T-cell (primary cell): ENCODE measurements at places on chromosomes 3 and 15. TPM values are rescaled to one million over a fixed set of nuclear protein-coding genes. Genes with fewer than 3 reads are reported as not detected.
A peak's percentile ranks its signal among the peaks of the same experiment; 100 is the strongest.

PLCB2 gene
- 250 TPM for total RNA-seq

PEX5L gene
- not detected for total RNA-seq

ANKRD63 gene
- total RNA-seq = 0.38 TPM

DNA sequence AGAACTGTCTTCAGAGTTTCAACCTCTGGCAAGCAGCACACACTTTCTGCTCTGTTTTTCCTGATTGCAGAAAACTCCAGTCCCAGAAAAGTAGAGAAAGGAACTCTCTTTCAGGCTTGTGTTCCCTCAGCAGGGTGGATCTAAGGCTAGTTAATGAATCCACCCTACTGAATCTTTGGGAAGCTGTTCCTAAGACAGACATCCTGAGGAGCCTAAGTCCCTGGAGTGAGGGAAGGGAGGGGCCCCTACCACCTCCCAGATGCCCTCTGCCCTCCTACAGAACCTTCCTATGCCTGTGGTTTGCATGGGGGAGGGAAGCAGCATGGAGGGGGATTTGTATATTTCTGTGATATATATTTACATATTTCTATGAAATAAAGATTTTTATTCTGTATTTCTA is 124.4 kb downstream of the ANO10 start:
- DNase-seq = no peak

- DNase-seq = no peak
Measured at GRCh38 chr3:143671626-143672025, 176.6 kb downstream of the SLC9A9 start.

GRCh38 chr3:41088882-41089281 is 110.4 kb upstream of the CTNNB1 start:
- no peak for DNase-seq

DNA sequence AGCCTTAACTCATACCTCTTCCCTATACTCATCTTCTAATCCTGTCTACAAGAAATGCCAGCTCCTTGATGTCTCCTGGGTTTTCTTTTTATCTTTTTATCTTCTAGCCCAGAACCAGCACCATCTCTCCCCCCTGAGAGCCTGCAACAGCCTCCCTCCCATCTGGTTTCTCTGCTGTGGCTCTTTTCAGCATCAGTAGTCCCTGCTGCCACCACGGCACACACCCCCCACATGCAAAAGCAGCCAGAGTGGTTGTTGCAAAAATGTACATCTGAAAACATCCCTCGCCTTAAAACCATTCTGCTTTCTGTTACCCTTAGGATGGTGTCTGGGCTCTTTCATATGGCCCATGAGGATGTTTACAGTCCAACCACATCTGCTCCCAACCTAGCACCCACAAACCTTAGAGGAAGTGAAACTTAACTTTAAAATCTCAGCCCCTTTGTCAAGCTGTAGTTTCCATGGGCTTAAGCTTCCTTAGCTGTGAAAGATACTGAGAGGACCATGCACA is 775 bp downstream of the TTC21A start:
- peak; percentile 22 for DNase-seq

DNA sequence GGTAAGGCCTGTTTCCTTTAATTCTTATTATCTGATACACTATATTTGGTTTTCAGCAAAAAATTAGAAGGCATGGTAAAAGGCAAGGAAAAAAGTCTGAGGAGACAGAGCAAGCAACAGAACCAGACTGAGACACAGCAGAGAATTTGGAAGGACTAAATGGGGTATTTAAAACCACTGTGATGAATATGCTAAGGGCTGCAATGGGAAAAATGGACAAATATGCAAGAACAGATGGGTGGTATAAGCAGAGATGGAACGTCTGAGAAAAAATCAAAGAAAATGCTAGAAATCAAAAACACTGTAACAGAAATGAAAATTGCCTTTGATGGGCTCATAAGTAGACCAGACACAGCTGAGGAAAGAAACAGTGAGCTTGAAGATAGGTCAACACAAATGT is 50.8 kb upstream of the NSMCE3 start:
- no peak for DNase-seq

DNA sequence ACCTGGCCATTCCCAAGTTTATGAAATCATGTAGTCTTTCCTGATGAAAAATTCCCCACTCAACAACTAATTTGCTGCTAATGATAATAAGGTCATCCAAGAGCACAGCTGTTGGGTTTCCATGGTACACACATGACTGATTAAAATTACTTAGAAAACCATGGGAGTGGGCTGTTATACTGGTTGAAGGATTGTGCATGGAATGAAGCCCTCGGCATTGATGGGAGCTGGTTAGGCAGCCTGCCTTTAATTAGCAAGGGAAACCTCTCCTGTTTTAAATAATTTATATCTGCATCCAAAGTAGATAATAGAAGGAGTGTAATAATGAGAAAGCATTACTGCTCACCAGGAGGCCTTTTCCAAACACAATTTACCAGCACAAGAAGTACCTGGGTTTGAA is 235.1 kb upstream of the CFAP20DC start:
- DNase-seq = no peak

GRCh38 chr15:80072285-80072994 is 13.0 kb downstream of the ZFAND6 start:
- no peak for DNase-seq

CISH gene
- 37.4 TPM for total RNA-seq
